ENCODE measurements at places on chromosomes 3 and 15. TPM values are rescaled to one million over a fixed set of nuclear protein-coding genes. Genes with fewer than 3 reads are reported as not detected.

DNA sequence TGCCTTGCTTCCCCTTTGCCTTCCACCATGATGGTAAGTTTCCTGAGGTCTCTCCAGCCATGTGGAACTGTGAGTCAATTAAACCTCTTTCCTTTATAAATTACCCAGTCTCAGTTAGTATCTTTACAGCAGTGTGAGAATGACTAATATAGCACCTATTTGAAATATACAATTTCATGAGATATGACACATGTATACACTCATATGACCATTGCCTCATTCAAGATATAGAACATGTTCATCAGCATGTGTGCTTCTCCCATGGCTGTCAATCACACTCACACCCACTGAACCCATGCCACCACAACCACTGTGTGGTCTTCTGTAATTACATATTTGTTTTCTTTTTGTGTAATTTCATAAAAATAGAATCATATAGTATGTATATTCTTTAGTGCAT is 599.5 kb upstream of the EPHA6 start:
- no peak for DNase-seq

GRCh38 chr3:188889054-188889491 is 282.7 kb upstream of the TPRG1 start:
- DNase-seq, result no peak

DNA sequence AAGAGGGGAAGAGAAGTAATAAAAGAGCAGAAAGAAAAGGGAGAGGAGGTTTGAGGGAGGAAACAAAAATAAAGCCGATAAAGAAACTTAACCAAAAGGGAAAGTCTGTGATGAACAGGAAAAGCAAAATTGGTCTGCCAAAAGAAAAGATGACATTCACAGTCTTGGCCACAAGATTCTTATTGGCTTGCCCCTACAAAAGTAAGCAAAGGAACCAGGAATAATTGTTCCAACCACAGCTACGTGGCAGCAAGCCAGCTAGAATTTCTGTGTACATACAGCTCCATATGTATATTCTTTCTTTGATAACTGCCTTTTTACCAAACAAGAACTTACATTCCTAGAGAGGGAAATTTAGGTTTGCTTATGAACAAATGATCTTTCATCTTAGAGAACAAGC is 79.6 kb downstream of the MLH1 start:
- DNase-seq, result no peak

DNA sequence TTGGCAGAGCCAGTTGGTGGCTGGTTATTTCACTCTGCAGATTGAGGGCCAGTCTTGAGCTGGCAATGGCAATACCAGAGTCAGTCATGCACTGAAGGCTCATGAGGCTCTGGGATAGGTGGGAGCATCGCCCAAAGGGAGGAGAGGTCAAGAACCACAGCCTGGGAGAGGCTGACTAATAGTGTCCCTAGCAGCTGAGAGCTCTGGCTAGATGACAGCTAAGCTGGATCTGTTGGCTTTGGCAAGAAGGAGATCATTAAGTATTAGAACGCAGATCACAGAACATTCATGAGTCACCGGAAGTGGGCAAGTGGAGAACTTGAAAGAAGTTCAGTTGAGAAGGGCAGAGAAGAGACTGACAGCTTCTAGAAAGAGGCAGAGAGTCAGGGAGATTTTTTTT is 521.1 kb downstream of the NR2F2 start:
- no peak for DNase-seq

DNA sequence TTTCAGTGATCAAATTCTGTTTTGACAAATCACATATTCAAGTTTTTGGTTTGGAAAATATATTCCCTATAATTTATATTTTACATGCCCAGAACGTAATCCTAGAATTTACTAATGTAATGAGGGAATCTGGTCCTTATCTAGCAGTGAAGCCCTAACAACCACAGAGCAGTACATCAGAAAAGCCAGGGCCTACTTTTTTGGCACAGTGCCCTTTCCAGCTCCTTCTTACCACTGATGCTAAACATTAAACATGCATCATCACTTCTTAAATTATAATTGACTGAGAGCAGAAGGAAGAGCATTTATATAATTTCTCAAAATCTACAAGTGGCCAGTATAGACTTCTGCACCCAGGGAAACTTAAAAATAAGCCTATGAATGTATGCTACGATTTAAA is 66.7 kb downstream of the FBXL22 start:
- no peak for DNase-seq

GRCh38 chr15:77009646-77010311 is 14.9 kb downstream of the PSTPIP1 start:
- DNase-seq, result no peak

GRCh38 chr3:14505001-14505802 is 34.9 kb downstream of the GRIP2 start:
- DNase-seq, result no peak

- no peak for DNase-seq
Measured at GRCh38 chr3:196163666-196164493, 47.3 kb downstream of the ZDHHC19 start.

DNA sequence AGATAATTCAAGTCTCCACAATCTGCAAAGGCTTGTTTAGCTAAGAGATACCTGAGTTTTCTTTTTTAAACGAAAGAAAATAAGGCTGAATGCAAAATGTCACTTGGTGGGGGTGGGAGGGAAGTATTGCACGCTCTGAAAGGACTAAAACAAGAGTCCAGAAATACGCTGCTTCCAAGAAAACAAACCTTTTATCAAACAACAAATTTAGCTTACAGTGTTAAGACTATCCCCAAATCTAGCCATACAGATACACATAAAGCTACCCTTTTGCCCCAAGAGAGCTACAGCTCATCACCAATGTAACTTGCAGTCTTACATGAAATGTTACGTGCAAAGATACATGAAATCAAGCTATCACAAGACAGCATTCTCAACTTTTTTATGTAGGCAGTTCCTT is 522.5 kb downstream of the FOXP1 start:
- DNase-seq, result no peak

PAQR9 gene
- not detected for total RNA-seq

LMAN1L gene
- total RNA-seq, result 0.37 TPM

INKA1 gene
- total RNA-seq, result 7.6 TPM

CLDND1 gene
- 80.4 TPM for total RNA-seq

ASB14 gene
- not detected for total RNA-seq

CSTA gene
- 0.70 TPM for total RNA-seq

Measured in OCI-LY7 (cell line).